ENCODE measurements at places on chromosomes 1 and 21.

DNA sequence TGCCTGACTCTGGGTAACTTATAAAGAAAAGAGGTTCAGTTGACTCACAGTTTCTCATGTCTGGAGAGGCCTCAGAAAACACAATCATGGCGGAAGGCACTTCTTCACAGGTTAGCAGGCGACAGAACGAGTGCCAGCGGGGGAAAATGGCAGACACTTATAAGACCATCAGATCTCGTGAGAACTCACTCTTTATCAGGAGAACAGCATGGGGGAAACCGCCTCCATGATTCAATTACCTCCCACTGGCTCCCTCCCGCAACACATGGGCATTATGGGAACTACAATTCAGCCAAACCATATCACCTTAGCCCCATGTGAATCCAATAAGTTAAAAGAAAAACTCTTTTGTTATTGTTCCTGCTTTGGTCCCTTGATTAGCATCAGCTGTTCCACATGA, 725.2 kb downstream of the LRRIQ3 start:
- no peak for DNase-seq

DNA sequence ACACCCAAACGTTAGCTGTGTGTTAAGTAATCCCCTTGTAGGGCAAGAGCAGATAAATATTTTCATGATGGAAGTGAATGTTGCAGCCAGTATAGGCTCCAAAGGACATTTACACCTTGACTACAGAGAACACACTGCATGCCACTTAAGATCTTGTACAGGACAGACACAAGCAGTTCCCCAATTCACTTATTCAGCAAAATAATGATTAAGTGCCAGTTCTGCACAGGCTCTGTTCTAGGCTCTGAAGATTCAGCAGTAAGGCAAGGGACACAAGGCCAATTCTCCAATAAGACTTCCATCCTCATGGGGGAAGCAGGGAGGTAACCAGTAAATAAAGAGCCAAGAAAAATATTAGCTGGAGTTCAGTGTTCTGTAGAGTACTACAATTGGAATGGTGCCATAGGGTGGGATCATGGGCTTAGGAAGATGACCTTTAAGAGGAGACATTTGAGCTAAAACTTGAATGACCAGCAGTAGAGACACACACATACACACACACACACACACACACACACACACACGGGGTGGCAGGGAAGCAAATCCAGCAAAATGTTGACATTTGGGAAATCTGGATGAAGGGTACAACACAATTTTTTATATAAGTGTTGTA, 199.9 kb upstream of the JUN start:
- no peak for DNase-seq

DNA sequence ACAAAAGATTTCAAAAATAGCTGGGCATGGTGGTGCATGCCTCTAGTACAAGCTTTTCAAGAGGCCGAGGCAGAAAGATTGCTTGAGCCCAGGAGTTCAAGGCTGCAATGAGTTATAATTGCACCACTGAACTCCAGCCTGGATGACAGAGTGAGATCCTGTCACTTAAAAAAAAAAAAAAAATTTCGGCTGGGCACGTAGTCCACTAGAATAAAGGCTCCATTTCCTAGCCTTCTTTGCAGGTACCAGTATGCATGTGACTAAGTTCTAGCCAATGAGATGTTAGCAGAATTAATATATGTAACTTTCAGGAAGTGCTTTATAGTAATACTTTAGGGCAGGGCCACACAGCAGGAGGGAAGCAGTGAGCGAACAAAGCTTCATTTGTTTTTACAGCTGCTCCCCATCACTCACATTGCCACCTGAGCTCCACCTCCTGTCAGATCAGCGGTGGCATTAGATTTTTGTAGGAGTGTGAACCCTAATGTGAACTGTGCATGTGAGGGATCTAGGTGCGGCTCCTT, 28.8 kb upstream of the SYDE2 start:
- no peak for DNase-seq

GRCh38 chr1:1602304-1602967, 2.5 kb upstream of the FNDC10 start:
- DNase-seq, result no peak

DNA sequence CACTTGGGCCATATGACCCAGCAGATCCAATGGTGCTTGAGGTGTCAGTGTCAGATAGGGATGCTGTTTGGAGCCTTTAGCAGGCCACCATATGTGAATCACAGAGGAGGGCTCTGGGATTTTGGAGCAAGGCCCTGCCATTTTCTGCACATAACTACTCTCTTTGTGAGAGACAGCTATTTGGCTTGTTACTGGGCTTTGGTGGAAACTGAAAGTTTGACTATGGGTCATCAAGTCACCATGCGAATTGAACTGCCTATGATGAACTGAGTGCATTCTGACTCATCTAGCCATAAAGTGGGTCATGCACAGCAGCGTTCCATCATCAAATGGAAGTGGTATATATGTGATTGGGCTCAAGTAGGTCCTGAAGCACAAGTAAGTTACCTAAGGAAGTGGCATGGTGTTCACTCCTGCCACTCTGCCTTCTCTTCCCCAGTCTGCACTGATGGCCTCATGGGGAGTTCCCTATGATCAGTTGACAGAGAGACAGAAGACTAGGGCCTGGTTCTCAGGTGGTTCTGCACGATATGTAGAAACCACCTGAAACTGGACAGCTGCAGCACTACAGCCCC, 447.3 kb downstream of the AGBL4 start:
- no peak for DNase-seq

- DNase-seq, result no peak
Measured at GRCh38 chr1:26493267-26493666, 21.0 kb downstream of the HMGN2 start.

- no peak for DNase-seq
Measured at GRCh38 chr1:230743899-230744298, 3.3 kb upstream of the CAPN9 start.

DNA sequence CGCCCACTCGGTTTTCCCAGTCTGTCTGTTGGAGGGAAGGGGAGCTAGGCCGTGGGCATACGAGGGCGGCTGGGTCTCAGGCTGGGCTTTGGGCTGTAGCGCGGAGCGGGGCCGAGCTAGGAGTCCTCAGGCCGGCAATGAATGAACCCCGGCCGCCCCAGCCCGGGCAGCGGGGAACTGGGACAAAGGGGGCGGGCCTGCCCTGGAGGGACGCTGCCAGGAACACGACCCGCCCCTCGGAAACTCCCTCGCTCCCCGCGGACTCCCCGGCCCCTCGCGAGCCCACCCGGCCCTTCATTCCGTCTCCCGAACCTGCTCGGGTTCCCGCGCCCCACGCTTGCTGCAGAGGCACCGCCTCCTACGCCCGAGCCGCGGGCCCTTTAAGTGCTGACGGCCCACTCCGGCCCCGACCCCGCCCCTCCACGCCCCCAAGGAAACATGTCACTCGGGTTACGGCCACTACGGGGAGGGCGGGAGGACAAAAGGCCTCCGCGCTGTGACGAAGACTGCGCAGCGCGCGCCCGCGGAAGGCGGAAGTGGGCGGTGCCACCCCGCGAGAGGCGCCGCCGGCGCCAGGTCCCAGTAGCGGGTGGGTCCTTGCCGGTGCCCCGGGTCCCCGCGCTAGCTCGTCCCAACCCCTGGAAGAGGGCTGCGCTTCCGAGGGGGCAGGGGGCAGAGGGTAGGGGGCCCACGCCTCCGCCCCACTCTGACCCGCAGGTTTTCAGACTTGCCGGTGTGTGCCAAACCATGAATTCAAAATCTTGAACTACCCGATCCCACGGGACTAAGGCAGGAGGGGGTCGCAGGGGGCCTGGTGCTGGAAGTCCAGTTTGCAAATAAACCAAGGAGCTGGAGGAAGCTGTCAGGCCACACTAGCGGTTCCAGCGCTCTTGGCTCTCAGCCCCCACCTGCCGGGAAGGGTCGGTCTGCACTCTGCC, at the start of gene GALE:
GALE (minus strand) TSS at position 355 of the 938 bp plus-strand sequence. CDS start 1,747 bp downstream, outside the sequence.
- peak; percentile 97 for DNase-seq

- DNase-seq, result no peak
Measured at GRCh38 chr1:216807696-216808095, 84.5 kb upstream of the ESRRG start.

DNA sequence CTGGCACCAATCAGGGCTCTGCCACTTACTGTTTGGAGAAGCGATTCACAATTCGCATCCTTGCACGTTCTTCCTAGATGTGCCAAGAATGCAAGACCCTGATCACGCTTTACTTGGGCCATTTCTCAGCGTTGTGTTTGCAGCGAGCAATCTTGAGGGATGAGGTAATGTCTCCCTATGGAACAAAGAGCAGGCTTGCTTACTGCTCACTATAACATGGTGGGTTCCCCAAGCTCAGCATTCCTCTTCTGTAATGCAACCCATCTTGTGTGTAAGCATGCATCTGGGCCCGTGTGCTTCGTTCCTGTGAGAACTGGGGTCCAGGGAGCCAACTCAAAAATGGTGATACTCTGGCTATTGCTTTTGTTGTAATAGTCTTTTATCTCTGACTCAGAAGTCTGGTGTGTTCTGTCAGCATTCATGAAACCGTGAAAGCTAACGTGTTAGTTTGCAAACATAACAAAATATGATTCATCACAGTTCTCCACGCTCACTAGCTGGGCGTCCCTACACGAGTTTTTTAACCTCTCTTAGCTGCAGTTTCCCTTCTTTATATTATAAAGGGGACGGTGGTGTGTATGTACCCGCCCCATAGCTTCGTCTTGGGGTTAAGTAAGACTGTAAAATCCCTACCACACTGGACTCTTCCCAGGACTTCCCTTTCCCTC, 33.3 kb downstream of the DNTTIP2 start:
- peak; percentile 95 for DNase-seq

DNA sequence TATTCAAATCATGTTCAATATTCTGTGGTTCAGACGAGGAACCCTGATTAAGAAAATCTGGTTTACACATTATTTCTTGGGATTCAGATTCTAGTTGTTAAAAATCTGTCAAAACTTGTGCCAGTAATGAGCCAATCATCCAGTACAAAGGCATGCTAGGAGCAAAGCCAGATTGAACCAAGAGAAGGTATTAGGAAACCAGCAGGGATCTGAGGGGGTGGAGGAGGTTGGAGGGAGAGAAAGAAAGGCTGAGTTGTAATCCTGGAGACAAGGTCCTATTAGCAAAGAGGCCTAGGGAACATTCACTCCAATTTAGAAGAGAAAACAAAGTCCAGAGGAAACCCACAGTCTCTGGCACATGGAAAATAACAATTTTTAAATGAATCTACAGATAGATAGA, 352.9 kb downstream of the LTN1 start:
- DNase-seq, result no peak

DNA sequence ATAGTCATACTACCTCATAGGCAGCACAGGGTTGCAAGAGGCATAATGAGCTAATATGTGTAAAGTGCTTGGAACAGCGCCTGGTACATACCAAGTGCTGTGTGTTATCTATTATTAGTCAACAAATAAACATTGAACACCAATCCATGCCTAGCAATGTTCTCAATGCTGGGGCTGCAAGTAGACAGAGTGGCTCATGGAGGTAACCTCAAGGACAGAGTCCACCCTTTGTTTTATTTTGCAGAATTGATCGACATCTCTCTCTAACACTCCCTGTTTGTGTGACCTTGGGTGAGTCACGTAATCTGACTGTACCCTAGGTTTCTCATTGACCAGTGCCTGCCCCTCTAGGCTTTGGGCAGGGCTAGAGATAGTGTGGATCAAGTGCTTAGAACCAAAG, 164.0 kb upstream of the KLHDC7A start:
- no peak for DNase-seq

DNA sequence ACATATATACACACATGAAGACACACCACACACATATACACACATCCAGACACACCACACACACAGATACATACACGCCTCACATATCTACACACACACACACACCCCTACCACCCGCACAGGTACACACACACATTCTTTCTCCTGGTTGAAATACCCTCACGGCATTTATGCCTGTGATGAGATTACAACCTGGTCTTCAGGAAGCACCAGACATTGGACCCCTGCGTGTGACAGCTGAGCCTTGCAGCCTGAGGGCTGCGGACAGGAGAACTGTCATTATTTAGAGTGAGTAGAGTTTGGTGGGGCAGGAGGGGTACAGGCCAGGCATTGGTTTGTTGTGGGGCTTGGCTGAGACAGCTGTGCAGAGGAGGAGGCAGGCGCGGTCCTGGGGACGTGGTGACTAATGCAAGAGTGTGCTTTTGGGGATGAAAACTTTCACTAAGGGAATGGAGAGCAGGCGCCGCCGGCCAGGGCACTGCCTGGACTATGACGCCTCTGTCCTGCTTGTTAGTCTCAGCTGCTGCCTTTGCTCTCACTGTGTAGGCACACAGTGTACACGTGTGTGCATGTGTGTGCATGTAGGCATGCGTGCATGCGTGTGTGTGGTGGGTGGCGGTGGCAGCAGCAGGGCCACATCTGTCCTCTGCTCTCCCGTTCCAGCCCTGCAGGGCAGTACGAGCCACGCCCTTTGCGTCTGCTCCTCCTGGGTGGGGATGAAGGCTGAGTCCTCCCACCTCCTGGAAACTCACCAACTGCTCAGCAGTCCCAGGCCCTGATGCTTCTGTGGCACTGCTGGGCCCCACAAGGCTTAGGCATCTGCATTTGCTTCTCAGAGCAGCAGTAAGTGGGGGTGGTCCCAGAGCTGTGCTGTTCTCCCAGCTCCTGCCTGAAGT, 57.6 kb downstream of the SPSB1 start:
- DNase-seq, result no peak

DNA sequence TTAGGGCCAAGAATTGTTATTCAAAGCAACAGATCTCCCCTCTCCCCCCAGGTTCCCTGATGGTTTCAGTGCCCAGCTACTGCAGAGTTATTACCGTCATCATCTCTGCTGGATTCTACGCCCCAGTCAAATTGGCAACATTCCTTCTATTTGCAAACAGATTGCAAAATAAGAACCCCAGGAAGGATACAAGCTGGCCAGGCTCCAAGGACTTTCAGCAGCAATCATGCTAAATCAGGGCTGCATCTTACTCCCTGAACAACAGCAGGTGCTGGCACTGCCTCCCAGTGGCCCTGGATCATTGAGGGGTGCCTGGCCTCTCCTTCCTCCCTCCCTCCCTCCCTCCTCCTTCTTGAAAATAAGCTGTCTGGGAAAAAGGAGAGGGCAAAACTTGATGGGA, 521.6 kb upstream of the BEND5 start:
- no peak for DNase-seq

DNA sequence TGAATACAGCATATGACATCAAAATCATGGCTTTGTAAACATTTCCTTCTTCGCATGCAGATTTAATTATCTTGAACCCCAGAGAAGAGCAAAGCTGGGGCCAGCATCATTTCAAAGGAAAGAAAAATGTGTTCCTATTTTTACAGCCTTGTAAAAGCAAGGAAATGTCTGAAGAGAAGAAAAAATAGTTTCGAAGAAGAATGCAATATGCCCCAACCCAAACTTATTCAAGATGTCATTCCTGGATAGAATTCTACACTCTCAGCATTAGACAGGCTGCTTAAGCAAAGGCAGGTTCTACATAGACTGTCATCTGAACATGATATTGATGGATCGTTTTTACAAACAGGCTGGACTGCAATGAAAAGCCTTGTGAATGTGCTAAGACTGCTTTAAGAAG, 900.8 kb downstream of the TTLL7 start:
- DNase-seq, result no peak

GRCh38 chr1:151540982-151541377, 871 bp downstream of the TUFT1 start:
- DNase-seq, result peak; percentile 16

GRCh38 chr1:203638950-203639349, 12.3 kb downstream of the ATP2B4 start:
- peak; percentile 48 for DNase-seq

GRCh38 chr1:6953907-6954364, 168.7 kb downstream of the CAMTA1 start:
- no peak for DNase-seq
